Kidney (tissue), 22 donors: ENCODE measurements at places on chromosomes 16 and 17. TPM values are rescaled to one million over a fixed set of nuclear protein-coding genes. Genes with fewer than 3 reads are reported as not detected.

GRCh38 chr16:83781-84615, 6.0 kb downstream of the MPG start:
- DNase-seq = no peak

DNA sequence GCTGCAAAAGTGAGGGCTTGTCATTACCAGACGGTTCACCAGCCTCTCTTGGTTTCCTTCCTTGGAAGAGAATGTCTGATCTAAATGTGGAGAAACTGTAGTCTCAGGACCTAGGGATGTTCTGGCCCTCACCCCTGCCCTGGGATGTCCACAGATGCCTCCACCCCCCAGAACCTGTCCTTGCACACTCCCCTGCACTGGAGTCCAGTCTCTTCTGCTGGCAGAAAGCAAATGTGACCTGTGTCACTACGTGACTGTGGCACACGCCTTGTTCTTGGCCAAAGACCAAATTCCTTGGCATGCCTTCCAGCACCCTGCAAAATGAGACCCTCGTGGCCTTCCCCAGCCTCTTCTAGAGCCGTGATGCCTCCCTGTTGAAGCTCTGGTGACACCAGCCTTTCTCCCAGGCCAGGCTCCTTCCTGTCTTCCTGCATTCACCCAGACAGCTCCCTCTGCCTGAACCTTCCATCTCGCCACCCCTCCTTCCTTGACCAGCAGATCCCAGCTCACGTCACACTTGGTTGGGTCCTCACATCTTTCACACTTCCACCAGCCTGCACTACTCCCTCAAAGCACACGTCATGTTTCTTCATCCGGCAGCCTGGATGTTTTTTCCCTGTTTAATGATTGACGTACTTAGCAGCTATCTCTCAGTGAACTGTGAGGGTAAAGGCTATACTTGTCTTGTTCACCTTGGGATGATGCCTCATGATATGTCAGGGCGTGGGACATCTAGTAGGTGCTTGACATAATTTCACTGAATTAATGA, 4.3 kb downstream of the ZNF768 start:
- peak; percentile 82 for DNase-seq

GRCh38 chr16:48565752-48566151, 44.2 kb downstream of the N4BP1 start:
- no peak for DNase-seq

- DNase-seq = no peak
These were observed 39.0 kb downstream of the ARL4D start for GRCh38 chr17:43437756-43438155.

- peak; percentile 96 for DNase-seq
These were observed at the start of the genes DCTN5 and PALB2 for GRCh38 chr16:23640931-23641765. Gene DCTN5, plus strand, starts transcription at chr16:23641466. Its CDS starts 77 bp downstream, at chr16:23641543. Gene PALB2, minus strand, starts transcription at chr16:23641310. Its CDS starts 153 bp downstream, at chr16:23641157.

DNA sequence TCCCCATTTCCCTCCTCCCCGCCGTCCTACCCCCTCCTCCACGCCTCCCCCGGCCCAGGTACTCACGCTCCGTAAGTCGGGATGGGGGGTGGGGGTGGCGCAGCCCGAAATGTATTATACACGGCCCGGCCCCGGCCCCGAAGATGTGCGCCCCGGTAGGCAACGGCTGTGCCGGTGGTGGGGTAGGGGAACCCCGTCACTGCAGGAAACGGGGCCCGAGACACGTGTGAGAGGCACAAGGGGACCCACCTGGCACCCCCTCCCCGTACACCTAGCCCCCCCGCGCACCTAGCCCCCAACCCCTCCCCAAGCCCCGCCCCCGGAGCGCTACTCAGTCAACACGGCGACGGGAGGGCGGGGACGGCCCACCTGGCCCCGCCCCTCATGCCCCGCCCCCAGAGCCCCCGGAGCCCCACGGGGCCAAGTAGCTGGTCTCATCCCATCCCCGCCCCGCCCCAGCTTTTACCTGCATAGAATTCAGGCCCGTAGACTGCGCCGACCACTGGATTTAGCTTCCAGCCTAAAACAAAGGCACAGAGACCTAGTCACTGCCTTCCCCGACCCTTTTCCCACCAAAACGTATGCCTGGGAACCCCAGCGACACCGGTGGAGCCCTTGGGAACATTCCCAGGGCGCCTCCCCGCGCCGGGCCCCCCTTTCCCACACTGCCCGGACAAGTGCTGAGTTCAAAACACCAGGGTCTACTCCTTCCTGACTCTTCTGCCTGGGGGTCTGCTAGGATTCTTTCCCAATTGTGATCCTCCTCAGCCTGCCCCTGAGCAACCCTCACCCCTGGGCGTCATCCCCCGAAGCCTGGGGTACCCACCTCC, 22.8 kb downstream of the ENGASE start:
- no peak for DNase-seq

DNA sequence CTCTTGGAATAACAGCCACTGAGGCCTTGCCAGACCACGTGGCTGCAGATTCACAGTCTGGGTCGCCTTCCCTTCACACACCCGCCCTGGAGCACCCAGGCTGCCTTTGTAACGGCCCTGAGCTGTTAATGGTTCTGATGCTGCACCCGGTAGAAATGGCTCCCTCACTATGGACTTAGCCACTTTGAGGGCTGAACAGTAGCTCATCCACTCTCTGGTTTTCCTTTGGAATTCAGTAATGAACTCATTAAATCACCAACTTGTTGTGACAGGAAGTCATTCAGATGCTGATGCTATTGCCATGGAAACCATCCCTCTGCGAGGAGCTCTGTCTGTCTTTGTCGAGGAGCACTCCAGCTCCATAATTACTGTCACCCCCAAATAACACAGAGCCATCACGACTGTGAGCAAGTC, 59.2 kb downstream of the CDK5R1 start:
- DNase-seq = peak; percentile 19

- DNase-seq = no peak
These were observed 20.8 kb downstream of the GOSR2 start for GRCh38 chr17:46943501-46944393.

DNA sequence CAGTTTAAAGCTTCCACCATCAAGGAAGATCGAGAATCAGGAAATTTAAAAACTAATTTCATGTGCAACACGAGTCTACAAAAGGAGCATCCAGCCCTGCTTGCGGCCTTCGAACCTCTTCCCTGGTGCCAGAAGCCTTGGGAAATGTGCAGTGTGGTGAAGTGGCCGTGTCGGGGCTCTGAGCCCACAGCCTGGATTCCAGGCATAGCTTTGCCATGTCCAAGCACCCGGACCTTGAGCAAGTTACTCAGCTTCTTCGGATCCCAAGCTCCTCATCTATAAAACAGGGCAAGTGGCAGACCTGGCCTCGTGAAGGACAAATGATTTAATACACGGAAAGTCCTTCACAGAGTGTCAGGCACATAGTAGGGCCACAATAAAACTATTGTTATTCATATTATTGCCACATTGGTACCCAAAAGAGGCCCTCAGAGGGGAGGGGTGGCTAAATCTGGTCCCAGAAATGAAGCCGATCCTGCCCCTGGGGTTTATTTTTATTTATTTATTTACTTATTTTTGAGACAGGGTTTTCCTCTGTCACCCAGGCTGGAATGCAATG, 34.8 kb downstream of the COTL1 start:
- DNase-seq = no peak

DNA sequence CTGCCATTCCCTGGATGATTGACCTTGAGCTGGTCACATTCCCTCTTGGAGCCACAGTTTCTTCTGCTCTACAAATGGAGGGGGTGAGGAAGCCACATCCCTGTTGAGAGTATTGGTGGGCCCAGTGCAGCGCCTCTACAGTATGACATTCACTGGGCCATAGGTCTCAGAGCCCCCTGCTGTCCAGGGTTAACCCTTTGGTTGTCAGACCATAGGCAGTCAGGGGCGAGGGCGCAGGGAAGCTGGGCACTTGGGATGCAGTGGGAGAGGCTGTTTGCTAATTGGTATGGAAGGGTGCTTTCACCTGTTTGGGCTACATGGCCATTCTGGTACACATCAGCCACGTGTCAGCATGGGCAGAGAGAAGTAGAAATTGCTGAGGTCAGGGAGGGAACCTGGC, 27.3 kb upstream of the WFDC1 start:
- no peak for DNase-seq

- no peak for DNase-seq
These were observed 2333.3 kb downstream of the TP53TG3F start for GRCh38 chr16:35792516-35793285.

- DNase-seq = no peak
These were observed 30.2 kb downstream of the ENDOV start for GRCh38 chr17:80445007-80445725.

The ZNF263 gene
- 29.7 TPM for total RNA-seq

The LIMD2 gene
- 32.3 TPM for total RNA-seq

The GNG13 gene
- total RNA-seq = not detected

The KRT37 gene
- total RNA-seq = not detected

The TRPV3 gene
- 1.2 TPM for total RNA-seq

The TPSG1 gene
- total RNA-seq = 3.4 TPM
